Globus pallidus (tissue), 1 donor: ENCODE measurements at places on chromosomes 12 and 14.
A peak's percentile ranks its signal among the peaks of the same experiment; 100 is the strongest.

- DNase-seq, result no peak
These were observed 121.0 kb downstream of the PIK3C2G start for GRCh38 chr12:18382236-18382885.

- DNase-seq, result no peak
These were observed 20.5 kb downstream of the IRF2BPL start for GRCh38 chr14:77007975-77008421.

GRCh38 chr12:12671850-12672660 is 23.9 kb downstream of the GPR19 start:
- no peak for DNase-seq

GRCh38 chr14:61484826-61485584 is 163.6 kb downstream of the PRKCH start:
- DNase-seq, result no peak

DNA sequence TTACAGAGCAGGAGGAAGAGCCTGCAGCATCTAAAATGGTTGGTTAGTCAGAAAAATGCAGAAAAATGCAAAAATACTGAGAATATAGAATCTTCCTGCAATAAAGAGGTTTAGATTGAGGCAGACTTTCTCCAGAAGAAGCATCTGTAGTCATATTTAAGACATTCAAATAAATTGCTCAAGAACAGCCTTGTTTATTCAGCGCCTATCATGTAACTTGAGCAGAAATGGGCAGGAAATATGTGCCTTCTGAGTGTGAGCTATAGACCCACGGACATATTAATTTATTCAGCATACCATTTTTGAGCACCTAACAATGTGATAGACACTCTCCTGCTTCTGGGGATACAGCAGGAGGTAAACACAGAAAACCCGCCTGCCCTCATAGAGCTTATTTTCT is 102.0 kb upstream of the HIF1A start:
- DNase-seq, result no peak

GRCh38 chr14:31090883-31091764 is 64.9 kb upstream of the STRN3 start:
- DNase-seq, result no peak

- DNase-seq, result no peak
These were observed 7.4 kb upstream of the GABARAPL1 start for GRCh38 chr12:10205220-10205807.

GRCh38 chr12:75850721-75851462 is 180.7 kb downstream of the PHLDA1 start:
- no peak for DNase-seq

DNA sequence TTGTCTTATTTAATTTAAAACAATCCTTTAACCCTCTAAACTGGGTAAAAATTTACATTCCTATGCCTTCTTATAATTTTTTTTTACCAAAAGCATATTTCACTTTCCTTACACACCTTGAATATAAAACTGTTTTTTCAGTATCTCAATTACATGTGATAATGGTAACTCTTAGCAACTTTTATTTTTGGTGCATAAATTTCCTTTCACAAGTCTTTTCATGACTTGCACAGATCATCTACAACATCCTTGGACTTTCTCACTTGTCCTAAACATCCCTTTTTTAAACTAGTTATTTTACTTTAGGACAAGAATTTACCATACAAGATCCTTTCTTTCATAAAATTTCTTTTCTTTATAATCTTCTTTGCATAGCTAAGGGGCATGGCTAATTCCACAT is 142.0 kb downstream of the LLPH start:
- no peak for DNase-seq

DNA sequence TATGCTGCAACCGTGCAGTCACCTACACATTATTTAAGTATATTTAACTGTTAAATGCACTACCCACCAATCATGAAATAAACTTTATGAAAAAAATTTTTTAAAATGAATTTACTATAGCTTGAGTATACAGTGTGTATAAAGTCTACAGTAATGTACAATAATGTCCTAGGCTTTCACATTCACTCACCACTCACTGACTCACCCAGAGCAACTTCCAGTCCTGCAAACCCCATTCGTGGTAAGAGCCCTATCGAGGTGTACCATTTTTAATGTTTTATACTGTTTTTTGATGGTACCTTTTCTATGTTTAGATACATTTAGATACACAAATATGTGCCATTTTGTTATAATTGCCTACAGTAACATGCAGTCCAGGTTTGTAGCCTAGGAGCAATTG is 48.1 kb downstream of the KLRG1 start:
- DNase-seq, result no peak

DNA sequence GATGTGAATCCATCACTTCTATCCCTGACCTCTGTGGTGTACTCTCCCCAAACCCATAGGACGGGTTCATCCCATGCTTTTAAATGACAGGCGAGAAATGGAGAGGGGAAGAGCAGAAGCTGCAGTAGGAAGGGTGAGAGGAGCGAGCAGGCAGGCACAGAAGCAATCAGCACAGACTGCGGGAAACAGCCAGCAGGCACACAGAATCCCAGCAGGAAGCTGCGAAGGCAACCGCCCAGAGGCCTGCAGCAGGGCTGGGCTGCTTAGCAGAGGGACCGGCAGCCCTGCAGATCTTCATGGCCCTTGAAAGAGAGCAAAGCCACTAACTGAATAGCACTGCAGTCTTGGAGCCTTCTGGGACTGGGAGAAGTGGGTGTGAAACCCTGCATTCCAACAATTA is 287.0 kb upstream of the FKBP4 start:
- DNase-seq, result no peak

GRCh38 chr12:111102102-111102739 is 181.8 kb upstream of the MYL2 start:
- no peak for DNase-seq

DNA sequence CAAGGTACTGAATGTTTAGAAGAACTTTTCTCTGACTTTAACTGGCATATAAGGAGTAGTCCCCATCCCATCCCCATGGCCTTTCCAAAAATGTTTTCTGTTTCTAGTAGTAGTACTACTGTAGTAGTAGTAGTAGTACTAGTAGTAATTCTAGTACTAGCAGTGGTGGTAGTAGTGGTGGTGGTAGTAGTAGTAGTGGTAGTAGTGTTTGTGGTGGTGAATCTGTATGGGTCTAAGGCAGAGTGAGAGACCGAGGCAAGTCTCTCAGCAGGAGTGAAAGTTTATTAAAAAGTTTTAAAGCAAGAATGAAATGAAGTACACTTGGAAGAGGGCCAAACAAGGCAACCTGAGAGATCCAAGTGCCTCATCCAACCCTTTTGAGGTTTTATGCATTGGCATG is 58.6 kb downstream of the FOXN4 start:
- DNase-seq, result no peak

DNA sequence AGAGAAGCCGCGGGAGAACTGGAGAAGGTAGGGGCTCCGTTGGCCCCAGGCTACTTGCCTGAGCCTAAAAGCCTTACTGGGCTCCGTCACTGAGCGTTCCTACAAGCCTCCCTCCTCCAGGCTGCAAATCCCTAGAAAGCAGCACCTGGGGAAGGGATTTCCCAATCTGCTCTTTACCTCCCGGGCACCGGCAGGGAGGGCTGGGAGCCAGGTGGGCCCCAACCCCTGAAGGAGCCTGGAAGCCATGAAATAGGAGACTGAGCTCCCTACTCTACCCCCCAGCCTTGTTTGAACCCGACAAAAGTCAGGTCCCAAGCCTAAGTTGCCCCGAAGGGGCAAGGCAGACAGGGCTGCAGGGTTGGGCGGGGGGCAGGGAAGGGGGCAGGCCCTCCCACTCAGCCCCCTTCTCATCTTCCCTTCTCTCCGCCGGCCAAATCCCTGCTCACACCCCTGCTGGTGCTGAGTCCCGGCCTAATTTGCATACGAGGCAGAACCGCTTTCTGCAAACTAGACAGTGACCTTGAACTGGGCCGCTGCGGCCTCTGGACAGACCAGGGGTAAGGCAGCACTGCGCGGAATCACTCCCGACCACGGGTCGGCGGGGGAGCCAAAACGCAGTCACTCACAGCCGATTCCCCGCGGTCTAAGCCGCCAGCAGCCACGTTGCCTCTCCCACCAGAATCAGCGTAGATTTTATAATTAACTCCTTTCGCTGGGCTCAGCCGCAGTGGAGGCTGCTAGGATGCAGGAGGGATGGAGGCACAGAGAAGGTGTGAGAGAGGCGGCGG is 3.7 kb upstream of the HOXC12 start:
- no peak for DNase-seq

- DNase-seq, result no peak
These were observed 75.9 kb downstream of the DNAI7 start for GRCh38 chr12:25119020-25119419.

DNA sequence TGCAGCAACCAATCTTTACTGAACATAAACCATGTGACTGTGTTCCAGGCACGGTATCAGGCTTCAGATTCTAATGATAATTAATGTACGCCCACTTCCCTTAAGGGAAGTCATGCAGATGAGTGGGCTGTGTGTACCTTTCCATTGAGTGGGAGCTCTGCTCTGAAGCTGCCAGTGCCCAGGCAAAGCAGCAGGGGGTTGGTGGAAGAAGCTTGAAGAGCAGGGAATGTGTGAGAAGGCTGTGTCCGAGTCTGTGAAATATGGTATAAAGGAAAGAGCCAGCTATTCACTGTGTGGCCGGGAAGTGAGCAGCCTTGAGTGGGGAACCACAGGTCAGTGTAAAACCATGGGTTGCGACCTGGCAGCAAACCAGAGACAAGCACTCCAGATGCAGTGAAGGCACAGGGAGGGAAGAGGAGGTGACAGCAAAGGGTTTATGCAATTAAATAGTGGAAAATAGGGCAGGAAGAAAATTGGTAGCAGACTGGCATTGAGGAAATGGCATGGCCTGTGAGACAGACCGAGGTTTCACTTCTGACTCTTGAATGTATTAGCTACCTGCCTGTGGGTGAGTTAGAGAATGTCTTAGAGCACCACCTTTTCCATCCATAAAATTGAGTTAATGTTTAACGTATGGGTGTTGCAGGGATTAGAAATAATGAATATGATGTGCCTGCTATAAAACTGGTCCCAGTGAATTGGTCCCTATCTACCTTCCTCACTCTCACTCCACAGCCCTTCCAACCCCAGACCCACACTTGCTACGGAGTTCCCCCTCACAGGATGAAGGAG is 116.4 kb downstream of the NTF3 start:
- DNase-seq, result no peak

GRCh38 chr12:203462-204260 is 10.3 kb downstream of the SLC6A12 start:
- DNase-seq, result peak; percentile 73

DNA sequence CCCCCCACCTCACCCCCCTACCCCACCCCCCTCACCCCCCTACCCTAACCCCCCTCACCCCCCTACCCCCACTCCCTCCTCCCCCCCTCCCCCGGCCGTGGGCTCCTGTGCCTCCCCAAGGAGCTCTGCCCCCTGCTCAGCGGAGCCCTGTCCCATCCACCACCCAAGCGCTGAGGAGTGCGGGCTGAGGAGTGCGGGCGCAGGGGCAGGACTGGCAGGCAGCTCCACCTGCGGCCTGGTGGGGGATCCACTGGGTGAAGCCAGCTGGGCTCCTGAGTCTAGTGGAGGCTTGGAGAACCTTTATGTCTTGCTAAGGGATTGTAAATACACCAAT is 2.3 kb upstream of the JPH4 start:
- no peak for DNase-seq

DNA sequence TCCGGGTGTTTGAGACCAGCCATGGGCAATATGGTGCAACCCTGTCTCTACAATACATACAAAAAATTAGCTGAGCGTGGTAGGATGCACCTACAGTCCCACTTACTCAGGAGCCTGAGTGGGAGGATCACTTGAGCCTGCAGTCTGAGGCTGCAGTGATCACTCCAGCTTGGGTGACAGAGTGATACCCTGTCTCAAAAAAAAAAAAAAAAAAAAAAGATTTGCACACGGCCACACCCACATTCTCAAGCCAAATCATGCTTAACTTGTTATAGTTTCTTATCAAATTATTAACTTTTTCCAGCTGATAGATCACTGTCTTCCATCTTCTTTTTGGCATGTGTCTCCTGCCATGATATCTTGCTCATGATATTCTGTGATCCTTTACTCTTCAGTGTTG is 6.8 kb downstream of the DRAM1 start:
- no peak for DNase-seq

DNA sequence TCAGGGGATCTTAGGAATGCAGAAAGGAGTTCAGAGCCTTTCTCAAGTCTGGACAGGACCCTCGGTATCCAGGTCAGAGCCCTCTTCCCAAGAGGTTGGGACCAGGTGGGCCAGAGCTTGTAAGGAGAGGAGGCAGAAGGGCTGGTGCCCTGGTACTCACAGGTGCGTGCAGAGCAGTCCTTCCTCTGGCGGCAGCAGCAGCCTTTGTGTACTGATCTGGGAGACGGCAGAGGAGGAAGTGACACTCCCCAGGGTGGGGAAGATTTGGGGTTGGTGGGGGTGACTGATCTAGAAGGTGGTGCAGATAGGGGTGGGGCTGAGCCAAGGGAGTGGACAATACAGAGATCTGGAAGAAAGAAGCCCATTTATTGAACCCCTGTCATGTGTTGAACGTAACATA is at the start of gene ITGB7:
Gene ITGB7, minus strand, starts transcription at position 210 of the 400 bp plus-strand sequence. CDS start 6,808 bp downstream, outside the sequence.
- no peak for DNase-seq

DNA sequence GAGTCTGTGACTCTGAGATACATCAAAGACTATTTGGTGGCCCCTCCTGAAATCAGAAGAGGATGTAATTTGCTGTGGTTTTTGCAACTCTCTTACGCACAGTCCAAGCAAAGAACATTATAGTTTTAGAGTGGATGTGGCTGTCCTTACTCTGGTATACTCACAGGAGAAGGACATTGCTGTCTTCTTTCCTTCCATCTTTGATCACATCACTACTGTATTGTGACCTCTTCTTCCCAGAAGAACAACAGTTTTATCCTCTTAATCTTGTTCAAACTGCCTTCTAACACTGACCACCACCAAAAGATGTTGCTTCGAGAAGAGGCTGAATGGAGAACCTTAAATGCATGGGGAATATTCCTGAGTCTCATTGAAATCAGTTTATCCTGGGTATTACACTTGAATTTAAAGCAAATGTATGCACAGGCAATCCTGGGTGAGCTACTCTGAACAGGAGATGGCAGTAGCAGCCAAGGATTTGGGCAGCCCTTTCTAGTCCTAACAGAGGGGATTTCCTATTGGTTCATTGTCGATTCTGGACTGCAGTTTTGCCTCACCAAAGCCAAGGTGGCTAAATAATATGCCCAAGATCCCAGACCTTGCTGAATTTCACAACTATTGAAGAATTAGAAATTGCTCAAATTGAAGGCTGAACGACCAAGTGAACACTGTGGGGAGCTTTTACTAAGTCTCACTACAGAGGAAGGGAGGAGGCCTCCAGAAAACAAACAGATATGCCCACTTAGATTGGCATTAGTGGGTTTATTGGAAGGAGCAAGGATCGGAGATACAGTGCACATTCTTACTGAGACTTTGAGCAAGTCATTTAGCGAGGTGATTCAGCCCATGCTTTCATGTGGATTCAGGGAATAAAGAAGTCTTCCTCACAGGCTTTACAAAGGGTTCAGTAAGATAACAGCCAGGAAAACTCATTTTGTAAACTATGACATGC is 282.8 kb downstream of the PAWR start:
- peak; percentile 19 for DNase-seq

GRCh38 chr12:43758247-43758727 is 303 bp downstream of the PUS7L start:
- DNase-seq, result peak; percentile 59

DNA sequence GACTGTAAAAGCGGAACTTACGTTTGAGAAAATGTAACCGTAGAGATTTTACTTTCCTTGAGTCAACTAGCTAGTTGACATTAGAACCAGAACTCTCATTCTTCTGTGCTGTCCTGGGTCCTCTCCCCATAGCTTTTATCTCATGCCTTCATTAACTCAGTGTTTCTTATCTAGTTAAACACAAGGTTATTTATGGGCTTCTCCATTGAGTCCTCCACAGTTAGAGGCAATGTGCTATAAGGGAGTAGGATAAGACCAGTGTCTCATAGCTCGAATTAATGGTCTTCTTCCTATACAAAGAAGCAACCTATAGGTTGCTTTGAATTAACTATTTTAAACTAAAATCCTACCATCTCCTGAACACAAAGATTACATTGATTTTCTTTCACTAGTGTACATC is 129.8 kb downstream of the ACSS3 start:
- no peak for DNase-seq
